ENCODE measurements at places on chromosomes 7 and 10.
A peak's percentile ranks its signal among the peaks of the same experiment; 100 is the strongest.

DNA sequence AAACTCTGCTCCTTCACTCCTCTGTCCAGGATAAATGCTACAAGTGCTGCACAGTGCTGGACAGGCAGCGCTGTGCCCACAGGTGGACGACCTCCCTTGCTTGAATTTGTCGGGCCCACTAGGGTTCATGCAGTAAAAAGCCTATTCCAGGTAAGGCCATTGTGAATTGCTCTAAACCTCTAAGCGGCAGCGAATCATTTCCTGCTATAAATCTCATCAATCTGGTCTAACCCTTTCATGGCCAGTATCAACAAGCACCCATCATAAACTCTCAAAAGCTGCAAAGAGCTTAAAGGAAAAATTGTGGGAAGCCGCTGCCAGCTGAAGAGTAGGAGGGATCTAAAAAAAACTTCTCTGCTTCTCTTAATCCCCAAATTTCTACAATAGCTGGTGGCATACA lies 134.2 kb downstream of the SLC25A13 start:
- no peak for DNase-seq

DNA sequence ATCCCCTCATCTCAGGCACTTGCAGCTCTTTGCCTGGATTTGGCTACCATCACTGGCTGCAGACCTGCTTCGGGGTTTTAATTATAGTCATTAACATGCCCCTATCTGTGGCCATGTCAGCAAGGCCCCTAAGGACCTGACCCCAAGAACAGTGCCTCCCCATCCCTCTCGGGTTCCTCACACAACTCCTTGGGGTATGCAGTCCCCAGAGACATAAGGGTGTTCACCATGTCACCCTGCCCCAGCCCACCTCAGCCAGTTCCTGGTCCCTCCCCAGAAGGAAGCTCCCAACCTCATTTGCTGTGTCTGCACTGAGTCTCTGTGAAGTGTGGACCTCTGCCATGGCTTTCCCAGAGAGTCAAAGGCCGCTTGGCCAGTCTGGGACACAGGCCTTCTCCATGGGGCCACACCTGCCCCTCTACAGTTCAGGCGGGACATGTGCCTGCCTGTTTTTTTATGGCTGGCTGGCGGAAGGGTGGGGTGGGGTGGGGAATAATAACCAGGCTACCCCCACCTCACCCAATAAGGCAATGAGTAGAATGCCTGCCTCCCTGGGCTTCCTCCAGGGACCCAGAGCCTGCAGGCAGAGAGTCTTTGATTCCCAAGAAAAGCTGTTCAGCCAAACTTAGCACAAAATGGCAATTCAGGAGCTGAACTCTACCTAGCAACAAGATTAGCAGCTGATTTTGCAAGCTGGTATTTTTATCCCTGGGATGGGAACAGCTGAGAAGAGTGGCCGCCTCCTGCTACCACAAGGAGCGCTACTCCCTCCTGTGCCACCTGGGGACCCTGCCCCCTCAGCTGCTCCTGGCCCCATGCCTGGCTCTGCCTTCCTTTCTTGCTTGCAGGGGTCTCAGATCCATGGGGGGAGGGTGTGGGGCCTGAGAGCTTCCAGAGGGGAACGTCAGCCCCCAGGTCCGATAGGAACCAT lies 23.7 kb upstream of the CAMK2B start:
- no peak for DNase-seq

GRCh38 chr10:48493083-48493871 lies 111.6 kb downstream of the ARHGAP22 start:
- DNase-seq: no peak

- no peak for DNase-seq
Measured at GRCh38 chr7:8201846-8202441, 60.0 kb downstream of the ICA1 start.

DNA sequence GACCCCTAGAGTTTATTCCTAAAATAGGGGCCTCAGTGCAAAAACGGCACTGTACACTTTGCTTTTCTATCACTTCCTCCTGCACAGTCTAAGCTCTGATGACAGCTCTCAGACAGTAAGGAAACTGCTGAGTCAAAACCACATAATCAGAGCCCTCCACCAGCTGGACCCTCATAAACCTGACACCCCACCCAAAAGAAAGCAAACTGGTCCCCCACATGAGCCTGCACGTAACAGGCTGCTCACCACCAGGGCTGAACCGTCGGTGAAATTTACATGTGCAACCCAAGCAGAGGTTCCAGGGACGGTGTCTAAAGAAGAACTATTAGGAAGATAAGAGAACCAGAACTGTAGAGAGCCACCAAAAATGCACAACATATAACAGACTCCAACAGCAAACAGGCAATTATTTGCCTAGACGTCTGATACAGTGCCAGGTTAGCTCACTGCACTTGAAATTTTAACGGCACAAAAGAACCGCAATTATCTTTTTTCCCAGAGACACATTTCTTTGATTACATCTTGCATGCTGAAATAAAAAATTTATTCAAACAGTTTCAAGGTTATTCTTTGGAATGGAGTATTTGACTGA lies 19.6 kb downstream of the SGMS1 start:
- peak; percentile 78 for DNase-seq

GRCh38 chr10:24341371-24341770 lies 132.4 kb downstream of the KIAA1217 start:
- DNase-seq: peak; percentile 43

GRCh38 chr10:24465124-24465874 lies 256.4 kb downstream of the KIAA1217 start:
- peak; percentile 82 for DNase-seq

GRCh38 chr7:28832669-28833068 lies 125.5 kb downstream of the TRIL start:
- no peak for DNase-seq

DNA sequence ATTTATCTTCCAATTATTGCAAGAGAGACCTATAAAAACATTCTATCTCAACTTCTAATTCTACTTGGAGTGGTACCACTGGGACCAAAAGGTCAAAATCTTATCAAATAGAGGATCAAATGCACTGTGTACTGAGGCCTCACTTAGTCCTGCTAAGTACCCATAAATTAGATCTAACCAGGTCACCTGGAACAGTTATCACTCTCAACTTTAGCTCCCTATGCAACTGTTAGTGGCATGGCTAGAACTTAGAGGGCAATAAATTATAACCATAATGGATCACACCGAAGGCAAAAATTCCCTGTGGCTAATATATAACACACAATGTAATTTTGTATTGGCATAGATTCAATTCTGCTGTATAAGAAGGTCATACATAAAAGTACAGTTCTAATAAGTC lies 428.9 kb downstream of the PCDH15 start:
- DNase-seq: no peak

GRCh38 chr10:117723343-117723742 lies 180.8 kb downstream of the EMX2 start:
- no peak for DNase-seq

DNA sequence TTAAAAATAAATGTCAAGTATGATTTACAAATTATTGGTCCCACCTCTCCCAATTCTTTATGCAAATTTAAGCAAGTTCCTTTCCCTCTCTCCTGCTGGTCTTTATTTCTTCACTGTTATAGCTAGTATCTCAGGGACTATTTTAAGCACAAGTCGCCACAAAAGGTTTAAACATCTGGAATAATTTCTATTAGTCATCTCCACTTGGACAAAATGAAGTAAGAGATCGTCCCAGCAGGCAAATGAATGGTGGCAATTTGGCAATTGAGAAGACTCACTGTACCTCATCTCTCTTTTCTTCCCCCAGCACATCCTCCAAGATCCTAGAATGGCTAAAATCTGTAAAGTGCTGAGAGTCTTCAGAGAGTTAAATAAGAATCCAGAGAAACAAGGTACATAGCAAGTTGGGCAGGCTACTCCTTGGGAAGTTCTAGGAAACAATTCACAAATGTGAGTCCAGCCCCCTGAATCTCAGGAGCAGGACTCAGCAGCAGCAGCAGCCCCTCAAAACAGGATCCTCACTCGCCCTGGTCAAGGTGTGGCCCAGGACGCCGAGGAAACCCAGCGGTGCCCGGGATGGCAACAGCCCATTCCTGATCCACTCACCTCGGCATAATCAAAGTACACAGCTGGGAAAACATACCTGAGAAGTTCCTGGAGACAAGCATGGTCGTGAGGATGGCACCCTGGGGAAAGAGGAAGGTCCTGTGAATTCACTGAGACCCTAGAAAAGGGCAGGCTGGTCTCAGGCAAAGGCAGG lies 30.3 kb upstream of the NDST2 start:
- peak; percentile 56 for DNase-seq

DNA sequence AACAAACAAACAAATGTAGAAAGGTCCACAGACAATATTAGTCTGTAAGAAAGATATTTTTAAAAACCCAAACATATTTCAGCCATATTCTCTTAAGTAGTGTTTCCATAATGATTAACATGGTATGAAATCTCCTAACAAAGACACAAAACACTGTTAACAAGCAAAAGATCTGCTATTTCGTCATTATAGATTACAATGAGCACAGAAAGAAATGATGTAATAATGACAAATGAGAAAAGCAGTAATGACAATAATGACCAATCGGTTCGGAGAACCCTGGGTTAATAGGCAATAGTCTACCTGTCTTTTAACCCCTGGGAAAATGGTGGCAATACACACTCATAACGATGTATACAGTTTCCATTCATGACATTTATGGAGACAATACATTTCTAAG lies 39.5 kb upstream of the NCAPG2 start:
- no peak for DNase-seq

GRCh38 chr7:98907570-98907969 lies 29.2 kb downstream of the TRRAP start:
- DNase-seq: no peak

- no peak for DNase-seq
Measured at GRCh38 chr10:128066870-128067382, 59.3 kb downstream of the MKI67 start.

- peak; percentile 13 for DNase-seq
Measured at GRCh38 chr7:2231992-2232765, 566 bp downstream of the MAD1L1 start.

GRCh38 chr10:117004227-117005025 lies 561 bp downstream of the SHTN1 start:
- peak; percentile 19 for DNase-seq

DNA sequence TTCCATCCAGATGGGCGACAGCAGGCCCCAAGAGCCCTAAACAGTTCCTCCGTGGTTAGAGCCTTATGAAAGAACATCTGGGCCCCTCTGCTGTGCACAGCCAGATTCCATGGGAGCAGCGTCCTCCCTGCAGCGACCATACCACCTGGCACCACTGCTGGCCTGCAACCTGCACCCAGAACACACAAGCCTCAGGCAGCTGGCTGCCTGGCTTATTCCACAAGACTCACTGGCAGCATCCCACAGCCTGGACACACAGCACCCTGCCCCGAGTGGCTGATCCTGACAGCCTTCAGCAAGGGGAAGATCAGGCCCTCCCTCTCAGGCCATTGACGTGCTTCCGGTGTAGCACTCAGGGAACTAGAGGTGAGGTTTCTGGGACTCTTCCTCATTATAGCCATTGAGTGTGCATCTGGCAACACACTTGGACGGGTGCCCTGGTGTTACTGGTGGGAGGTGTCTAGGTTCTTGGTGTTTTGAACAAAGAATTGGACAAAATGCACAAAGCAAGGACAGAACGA lies 33.7 kb upstream of the ERCC6 start:
- DNase-seq: no peak

DNA sequence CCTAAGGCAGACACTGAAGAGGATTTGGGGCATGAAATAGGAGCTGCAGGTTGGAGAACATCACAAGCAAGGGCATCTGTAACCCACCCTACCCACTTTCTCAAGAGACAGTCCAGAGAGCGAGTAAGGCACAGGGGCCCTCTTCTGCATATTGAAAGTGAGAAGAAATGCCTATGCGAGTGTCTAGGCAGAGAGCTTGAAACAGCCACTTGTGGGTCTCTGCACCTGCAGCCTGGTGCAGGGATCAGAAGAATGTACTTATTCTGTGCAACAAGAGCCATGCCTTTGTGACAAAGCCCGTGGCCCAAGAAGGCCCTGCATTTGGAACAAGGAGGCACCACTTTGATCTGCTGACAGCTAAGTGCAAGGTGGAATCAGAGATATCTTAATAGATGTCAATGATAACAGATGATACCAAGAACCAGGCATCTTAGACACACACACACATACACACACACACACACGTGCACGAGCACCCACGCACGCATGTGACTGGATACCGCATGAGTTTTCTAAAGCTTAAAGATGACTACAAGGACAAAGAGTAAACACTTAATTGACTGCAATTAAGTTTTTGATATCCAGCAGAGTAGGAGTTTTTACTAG lies 89.3 kb downstream of the NPSR1 start:
- no peak for DNase-seq

- DNase-seq: peak; percentile 30
Measured at GRCh38 chr7:48161407-48162125, 9.7 kb upstream of the ABCA13 start.

- DNase-seq: peak; percentile 92
Measured at GRCh38 chr10:129105266-129105665, 361.8 kb upstream of the MGMT start.

GRCh38 chr10:100670828-100671479 lies 74.4 kb upstream of the PAX2 start:
- no peak for DNase-seq

- no peak for DNase-seq
Measured at GRCh38 chr10:124629842-124630241, 114.3 kb downstream of the FAM53B start.

- no peak for DNase-seq
Measured at GRCh38 chr7:149644754-149645153, 128.6 kb downstream of the ZNF467 start.

DNA sequence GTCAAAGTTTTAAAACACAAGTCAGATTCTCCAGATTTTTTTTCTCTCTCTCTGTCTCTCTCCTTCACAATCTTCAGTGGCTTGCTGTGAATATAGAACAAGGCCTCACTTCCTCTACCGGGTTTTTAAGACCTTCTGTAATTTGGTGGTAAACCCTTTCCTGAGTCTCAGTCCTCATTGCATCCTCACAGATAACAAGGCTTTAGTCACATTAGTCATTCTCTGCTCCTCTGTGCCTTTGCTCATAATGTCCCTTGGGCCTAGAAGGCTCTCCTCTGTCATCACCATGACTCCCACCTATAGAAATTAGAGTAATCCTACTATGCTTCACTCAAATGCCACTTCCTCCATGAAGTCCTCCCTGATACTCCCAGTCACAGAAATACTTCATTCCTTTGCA lies 172.7 kb upstream of the HPS1 start:
- no peak for DNase-seq

DNA sequence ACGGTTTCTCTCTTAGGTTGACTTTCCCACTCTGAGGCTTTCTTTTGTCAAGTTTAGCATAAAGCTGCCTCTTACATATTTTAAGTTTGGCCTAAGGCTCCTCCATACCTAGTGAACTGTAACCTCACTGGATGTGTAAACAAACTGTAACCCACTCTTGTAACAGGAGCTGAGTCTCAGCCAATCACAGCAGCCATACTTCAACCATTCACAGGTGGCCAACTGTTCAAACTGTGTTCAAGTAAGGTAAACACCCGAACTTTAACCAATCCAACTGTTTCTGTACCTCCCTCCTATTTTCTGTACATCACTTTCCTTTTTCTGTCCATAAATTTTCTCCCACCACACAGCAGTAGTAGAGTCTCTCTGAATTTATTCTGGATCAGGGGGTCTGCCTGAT lies 7.7 kb upstream of the NRBF2 start:
- DNase-seq: no peak

- DNase-seq: no peak
Measured at GRCh38 chr10:118203461-118203860, 138.7 kb downstream of the FAM204A start.
